ENCODE measurements at places on chromosomes 16 and 17. TPM values are rescaled to one million over a fixed set of nuclear protein-coding genes. Genes with fewer than 3 reads are reported as not detected.

ZNF385C gene
- total RNA-seq: 0.17 TPM

FOXC2 gene
- total RNA-seq: 13.3 TPM

AANAT gene
- not detected for total RNA-seq

USP36 gene
- total RNA-seq: 80.8 TPM

ABHD15 gene
- total RNA-seq: 4.5 TPM

EPX gene
- total RNA-seq: not detected

METTL23 gene
- total RNA-seq: 31.8 TPM

MYO15A gene
- 0.67 TPM for total RNA-seq

DNA sequence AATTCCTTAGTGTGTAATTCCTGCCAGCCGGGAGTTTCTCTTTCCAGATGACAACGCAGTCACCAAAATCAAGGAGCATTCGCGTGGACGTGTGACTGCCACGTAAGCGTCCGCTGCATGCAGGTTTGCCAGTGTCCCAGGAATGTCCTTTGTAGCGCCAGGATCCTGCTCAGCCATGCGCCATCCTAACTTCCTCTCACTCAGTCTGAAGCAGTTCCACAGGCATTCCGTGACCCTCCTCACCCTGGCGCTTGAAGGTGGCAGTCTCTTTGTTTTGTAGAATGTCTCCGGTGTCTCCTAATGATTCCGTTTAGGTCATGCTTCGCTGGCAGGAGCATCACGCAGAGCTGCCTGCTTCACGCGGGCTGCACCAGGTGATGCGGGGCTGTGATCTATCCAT is 88.6 kb downstream of the RPTOR start:
- DNase-seq: no peak

- no peak for DNase-seq
Measured at GRCh38 chr17:64083563-64084085, 46.3 kb downstream of the ERN1 start.

GRCh38 chr17:9361188-9361955 is 214.2 kb downstream of the STX8 start:
- peak; percentile 12 for DNase-seq

GRCh38 chr16:58519707-58520106 is 4.4 kb downstream of the SETD6 start:
- no peak for DNase-seq

DNA sequence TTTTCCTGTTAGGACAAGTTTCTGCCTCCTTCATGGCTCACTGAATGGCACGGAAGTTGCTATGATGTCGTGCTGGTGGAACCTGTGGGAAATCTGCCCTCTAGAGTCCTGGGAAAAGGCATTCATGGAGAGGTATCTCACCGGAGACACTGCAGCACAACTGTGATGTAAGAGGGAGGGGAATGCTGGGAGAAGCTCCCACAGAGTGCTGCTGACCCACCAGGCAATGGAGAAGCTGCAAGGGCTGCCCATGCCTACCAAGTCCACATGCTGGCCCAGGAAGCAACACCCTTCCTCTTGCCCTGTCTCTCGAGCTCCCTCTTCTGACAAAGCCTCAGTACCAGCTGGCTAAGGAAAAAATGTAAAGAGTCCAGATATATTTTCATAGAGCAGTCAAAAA is 45.2 kb upstream of the SLC5A11 start:
- peak; percentile 79 for DNase-seq

GRCh38 chr16:87740909-87741424 is 24.8 kb downstream of the KLHDC4 start:
- DNase-seq: no peak

DNA sequence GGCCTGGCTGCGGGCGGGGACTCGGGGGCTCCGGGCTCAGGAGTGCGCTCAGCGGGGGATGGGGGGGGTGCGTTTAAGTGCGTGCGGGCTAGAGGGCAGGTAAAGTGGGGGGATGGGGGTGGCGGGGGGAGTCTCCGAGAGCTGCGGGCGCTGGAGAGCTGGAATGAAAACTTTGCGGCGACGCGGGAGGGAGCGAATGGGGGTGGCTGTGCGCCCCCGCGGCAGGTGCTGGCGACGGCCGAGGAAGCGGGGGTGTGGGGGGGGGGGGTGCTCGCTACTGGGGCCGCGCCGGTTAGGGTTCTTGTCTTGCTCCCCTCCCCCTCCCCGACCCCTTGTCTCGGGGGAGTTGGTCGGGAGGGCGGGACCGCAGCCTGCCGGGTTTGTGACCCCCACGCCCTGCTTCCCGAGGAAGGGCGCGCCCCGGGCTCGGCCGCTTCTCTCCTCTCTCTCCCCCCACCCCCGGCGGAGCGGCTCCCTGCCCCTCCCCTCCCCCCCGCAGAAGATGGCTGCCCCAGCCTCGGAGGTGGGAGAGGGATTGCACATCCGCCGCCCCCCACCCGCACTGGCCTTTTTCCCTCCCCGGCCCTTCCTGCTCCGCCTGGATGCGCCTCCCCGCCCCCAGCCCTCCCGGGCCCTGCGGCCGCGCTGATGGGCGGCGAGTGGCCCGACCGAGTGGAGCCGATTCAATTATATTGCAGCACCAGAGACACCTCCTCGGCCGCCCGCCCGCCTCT is 649 bp downstream of the GSE1 start:
- DNase-seq: no peak

GRCh38 chr16:63416712-63417111 is 1380.5 kb upstream of the CDH8 start:
- DNase-seq: no peak

DNA sequence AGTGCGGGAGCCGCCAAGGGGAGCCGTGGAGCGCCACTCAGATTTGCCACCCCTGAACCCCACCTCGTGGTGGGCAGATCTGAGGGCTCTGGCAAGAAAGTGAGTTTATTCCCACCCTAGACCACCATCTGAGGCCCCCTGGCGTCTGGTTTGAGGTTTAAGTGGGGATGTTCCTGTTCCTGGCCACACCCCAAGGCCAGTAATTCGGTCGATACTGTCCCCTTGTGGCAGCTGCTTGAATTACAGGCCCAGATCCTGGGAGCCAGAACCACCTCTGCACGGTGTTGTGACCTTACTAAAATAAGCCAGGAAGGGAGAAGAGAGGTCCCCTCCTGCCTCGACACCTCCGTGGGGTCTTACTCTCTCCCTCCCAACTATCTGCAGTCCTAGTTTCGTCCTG is 3.3 kb upstream of the LAT start:
- no peak for DNase-seq

DNA sequence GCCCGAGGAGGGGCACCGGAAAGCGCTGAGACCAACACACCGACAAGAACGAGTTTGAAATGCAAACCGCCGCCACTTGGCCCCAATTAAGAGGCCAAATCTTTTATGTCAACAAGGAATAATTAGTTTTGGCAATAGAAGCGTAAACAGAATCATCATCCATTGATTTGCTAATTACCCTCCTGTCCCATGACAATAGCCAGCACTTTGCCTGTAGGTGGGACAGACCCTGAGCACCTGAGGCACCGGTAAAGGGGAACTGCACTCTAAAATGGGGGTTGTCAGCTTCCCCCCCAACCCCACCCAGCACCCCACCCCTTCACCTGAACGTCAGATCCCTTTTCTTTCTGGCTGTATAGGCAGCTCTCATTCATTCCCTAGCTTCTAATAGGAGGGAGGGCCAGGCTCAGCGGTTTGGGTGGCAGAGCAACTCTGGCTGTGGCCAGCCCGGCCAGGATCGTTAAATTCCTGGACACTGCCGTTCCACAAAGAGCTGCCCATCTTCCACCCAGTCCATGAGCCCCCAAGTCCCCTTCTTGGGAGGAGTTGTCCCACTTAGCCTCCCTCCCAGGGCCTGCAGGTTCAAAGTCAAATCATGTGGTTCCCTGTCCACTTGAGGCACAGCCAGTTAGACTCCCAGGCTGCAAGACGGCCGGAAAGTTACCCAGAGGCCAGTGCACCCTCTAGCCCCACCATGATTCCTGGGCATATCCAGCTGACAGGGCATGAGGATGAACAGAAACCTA is 45.8 kb downstream of the WNT3 start:
- DNase-seq: no peak

DNA sequence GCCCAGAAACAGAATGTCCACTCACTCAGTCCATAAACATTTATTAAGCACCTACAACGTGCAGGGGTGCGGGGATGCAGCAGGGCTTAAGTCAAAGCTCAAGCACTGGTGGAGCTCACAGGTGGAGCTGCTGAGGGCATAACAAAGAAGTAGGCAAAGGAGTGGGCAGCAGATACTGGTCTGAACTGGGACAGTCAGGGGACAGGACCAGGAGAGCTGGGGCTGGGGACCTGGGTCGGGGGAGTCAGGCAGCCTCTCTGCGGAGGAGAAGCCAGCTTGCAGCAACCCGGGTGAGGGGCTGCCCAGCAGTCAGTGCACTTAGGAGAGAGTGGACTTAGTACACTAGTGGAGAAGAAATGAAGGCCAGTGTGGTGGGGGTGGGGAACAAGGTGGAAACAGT is 10.0 kb upstream of the TNFRSF13B start:
- DNase-seq: no peak

DNA sequence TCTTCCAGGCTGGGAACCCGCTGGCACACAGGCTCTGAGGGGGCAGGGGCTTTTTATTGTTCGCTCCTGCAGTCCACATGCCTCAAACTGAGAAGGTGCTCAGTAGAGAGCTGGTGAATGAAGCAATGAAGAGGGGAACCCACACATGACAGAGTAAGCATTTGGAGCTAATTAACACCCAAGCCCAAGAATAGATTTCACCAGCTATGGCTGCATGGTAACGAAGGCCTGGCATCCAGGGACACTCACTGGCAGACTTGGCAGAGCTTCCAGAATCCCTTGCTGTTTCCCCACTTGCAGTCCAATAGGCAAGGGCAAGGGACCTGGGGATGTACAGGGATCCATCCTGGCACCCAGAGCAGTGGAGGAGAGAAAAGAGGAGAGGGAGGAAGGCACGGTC is 12.2 kb downstream of the FLOT2 start:
- no peak for DNase-seq

- DNase-seq: no peak
Measured at GRCh38 chr17:59752922-59753321, 45.5 kb downstream of the VMP1 start.

GRCh38 chr16:75229172-75230031 is 10.6 kb downstream of the CTRB1 start:
- no peak for DNase-seq
